ENCODE measurements at places on chromosomes 6 and 20. TPM values are rescaled to one million over a fixed set of nuclear protein-coding genes. Genes with fewer than 3 reads are reported as not detected.
A peak's percentile ranks its signal among the peaks of the same experiment; 100 is the strongest.

ZBTB22 gene
- 15.0 TPM for total RNA-seq

MMS22L gene
- total RNA-seq = 14.3 TPM

SGK2 gene
- total RNA-seq = 1.2 TPM

CNR1 gene
- total RNA-seq = 0.51 TPM

UBE2C gene
- 13.8 TPM for total RNA-seq

PPARD gene
- 10.6 TPM for total RNA-seq

LPIN3 gene
- total RNA-seq = 11.0 TPM

DDO gene
- 6.6 TPM for total RNA-seq

PTCHD4 gene
- 1.4 TPM for total RNA-seq

DNA sequence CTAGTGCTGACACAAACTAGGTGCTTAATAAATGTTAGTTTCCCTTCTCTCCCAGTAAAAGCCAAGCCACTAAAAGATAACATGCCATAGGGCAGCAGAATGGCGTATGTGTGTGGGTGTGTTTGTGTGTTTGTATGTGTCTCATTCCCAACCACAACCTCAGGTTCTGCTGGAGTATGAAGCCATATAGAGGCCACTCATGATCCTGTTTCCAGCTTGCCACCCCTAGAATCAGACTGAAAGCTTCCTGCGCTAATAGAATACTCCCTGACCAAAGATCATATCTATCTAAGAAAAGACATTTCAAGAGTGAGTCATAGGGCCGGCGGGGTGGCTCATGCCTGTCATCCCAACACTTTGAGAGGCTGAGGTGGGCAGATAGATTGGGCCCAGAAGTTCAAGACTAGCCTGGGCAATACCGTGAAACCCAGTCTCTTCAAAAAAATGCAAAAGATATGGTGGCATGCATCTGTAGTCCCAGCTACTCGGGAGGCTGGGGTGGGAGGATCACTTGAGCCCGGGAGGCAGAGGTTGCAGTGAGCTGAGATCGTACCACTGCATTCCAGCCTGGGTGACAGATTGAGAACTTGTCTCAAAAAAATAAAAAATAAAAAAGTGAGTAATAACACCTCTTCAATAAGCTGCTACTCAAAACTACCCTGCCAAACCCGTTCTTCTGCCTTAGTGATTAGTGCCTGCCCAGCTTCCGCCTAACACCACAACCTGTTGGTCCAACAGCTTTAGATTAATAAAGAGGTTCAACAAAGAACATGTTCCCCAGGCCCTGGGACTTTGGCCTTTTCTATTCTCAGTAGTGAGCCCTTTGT lies 11.8 kb upstream of the SNRPC start:
- peak; percentile 49 for DNase-seq

DNA sequence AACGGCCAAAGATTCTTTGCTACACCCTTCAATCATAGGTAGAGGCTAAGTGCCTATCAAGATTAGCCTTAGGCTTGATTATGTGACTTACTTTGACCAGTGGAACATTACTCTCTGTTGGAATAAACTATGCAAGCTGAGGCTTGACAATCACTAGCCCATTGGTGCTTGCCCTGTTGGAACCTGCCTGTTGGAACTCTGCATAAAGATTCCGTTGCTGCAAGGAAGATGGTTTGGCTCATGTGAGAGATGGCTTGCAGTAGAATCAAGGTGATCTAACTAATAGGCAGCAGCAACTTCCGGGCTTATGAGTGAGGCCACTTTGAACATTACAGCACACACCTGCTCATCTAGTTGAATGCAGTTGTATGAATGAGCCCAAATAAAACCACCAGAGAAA lies 227.7 kb upstream of the TSHZ2 start:
- no peak for DNase-seq

- no peak for DNase-seq
Observed at GRCh38 chr20:38260025-38260377, 534 bp downstream of the KIAA1755 start.

GRCh38 chr6:139833592-139833991 lies 459.1 kb upstream of the CITED2 start:
- DNase-seq = no peak

DNA sequence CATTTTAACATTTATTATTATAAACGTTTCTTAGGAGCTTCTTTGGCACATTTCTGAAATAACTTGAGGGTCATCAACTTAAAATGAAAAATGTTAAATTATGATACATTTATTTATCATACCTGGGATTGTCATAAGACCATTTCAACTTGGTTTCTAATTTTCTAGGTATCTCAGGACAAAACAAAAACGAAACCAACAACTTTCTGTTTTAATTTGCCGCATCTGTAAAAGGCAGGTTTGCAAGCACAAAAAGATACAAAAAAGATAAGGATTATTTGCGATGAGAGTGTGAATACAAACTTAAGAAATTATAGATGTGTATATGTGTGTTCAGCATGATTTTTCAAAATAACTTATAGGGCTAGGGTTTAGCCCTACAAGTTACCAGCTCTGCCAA lies 395.0 kb upstream of the RUNX2 start:
- DNase-seq = no peak

- DNase-seq = no peak
Observed at GRCh38 chr6:7183707-7184106, 75.9 kb downstream of the RREB1 start.

- DNase-seq = no peak
Observed at GRCh38 chr6:157019115-157019641, 242.0 kb downstream of the ARID1B start.

DNA sequence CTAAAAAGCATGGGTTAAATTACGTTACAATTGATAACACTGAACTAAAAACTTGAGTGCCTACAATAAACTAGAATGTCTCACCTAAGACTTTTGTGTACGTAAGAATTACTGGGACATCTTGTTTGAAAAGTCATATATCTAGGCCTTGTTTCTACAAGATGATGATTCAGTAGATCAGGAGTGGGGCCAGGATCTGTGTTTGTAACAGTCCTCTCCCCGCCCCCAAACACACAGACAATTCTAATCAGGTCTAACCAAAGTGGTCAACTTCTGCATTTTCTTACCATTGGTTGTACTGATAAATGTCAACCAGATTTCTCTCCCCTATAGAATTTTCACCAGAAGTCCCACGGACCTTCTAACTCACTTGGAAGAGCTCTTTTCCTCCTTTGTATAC lies 56.9 kb downstream of the RAMACL start:
- no peak for DNase-seq

DNA sequence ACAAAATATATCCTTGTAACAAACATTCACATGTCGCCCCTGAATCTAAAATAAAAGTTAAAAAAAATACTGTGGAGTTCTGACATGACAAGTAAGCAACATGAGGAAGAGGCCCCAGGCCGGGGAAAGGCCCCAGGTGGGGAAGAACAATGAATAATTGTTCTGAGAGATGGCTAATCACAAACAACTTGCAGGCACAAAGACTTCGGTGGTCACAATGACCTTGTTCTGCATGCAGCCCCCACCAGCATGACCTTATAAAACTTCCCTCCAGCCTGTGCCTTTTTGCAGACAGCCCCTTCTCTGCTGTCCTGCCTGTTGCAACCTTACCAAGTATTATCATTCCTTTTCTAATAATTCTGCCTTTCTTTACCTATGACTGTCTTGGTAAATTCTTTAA lies 95.7 kb upstream of the MYLIP start:
- no peak for DNase-seq
